NCI-H1092 treated with DMSO at 0.1 percent for 48 hours (cell line): ENCODE measurements at places on chromosomes 6 and 20.

DNA sequence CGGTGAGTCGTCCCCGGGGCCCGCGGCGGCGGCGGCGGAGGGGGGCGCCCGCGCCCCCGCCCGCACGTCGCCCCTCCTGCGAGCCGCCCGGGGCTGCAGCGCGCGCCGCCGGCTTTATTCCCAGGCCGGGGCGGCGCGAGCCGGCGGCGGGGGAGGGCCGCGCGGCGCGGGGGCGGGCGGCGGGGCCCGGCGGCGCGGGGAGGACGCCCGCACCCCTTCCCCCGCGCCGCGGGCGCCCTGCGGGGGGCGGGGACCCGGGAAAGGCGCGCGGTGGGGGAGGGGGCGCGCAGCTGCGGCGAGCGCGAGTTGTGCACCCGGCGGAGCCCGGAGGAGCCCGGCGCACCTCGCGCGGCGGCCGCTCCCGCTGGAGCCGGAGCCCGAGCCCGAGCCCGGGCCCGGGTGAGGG, 646 bp downstream of the HMGA1 start:
- DNase-seq: no peak

GRCh38 chr6:41504466-41505121, 41.6 kb upstream of the FOXP4 start:
- no peak for DNase-seq

DNA sequence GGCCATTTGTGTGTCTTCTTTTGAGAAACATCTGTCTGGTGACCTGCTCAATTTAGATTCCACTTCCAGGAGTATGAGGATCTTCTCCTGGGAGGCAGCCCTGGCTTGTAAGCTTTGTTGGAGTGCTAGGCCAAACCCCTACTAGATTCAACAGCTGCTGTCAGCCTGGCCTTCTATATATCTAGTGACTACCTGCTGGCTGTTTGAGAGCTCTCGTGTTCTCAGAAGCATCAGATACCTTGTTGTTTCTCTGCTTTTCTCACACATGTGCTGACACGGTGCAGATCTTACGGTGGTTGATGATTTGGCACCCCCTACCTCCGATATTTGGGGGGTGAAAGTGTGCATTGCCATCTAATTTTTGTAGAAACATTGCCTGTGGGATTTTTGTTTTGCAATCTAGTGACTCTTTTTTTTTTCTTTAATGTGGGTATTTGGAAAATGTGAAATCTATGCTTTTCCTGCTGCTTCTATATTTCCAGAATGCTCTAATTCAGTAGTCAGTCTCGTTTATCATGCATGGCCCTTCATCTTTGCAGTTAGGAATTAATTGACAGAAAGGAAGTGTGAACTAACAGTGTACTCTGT, 4.7 kb downstream of the CCN2 start:
- no peak for DNase-seq

DNA sequence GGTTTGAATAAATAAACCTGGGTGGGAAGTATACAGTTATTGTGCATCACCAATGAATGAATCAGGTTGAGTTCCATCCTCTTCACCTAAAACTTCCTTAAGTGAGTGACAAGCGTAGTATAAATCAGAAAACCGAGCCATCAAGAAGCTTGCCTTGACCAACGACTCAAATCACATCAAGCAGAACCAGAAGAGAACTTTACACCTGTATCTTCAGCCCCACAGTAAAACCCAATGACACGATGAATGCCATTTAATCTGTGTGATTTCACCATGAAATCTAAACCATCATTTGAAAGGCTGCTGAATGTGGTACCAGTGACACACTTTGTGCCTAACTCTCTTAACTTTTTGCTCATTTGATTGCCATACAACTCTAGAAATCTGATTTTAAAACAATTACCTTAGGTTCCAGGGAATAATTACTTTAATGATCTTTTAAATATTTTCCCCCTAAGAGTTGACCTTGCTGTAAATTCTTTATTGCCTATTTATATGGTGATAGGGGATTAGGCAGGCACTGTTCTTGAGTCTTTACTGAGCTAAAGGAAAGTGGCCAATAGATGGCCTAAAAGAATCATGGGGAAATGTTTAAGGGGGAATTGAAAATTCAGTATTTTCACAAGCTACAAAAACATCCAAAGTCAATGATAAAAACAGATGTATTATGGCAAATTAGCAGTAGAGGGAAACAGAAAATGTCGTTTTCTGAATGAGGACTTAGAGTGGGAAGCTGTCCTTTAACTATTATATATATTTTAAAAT, 152.0 kb upstream of the EYA4 start:
- no peak for DNase-seq

- DNase-seq: no peak
These were observed 51.8 kb downstream of the CYB5R4 start for GRCh38 chr6:83911278-83911677.

GRCh38 chr6:34650823-34651222, 45.7 kb downstream of the ILRUN start:
- no peak for DNase-seq

DNA sequence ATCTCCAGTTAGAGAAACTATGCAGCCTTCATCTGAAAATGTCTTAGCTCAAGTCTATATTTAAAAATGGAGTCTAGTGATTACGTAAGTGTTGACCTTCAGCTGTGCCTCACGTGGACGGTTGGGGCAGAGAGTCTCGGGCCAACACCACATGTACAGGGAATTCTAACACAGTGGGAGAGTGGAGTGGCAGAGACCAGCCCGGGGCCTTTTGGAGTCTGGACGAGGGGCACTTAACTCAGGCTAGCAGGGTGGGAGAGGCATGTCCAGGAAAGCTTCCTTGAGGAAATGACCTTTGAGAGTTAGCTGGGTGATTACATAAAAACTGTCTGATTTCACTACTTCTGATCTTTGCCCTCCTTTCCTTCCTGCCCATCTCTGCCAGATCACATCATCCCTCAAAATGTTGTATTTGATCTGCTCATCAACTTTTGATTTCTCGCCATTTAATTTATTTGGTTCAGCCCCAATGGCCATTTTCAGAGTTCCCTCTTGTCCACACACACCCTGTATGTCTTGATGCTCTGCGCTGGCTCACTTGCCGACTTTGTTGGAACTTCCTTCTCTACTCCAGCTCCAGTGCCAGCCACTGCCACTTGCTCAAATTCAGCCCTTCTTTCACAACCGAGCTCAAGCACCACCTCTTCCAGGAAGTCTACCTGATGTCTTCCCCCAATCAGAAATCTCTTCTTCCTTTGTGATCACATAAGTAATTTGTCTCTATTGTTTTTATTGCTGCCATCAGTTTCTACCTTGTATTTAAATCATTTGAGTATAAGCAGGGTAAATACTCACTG, 2.6 kb downstream of the ARMC2 start:
- no peak for DNase-seq

DNA sequence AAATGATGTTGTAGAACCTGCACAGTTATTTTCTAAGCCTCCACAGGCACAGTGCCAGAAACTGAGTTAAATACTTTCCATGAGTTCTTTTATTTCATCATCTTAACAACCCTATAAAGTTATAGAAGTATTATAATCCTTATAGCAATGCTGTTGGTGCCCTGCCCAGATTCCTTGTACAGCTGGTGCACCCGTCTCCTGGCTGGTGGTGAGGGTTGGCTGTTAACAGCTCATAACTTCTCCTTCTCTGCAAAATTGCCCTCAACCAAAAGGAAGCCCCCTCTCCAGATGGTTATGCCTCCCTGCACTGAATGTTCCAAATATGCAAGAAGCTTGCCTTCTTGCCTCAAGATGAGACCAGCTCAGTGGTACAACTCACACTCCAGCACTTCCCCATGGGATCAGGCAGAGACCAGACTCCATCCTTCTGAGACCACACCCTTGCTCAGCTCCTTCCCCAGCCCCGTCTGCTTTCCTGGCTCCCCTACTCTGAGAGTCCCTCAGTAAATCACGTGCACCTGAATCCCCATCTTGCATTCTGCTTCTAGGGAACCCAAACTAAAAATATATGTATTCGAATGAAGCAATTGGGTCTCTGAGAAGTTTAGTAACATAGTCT, 304.4 kb upstream of the PLCB4 start:
- no peak for DNase-seq

DNA sequence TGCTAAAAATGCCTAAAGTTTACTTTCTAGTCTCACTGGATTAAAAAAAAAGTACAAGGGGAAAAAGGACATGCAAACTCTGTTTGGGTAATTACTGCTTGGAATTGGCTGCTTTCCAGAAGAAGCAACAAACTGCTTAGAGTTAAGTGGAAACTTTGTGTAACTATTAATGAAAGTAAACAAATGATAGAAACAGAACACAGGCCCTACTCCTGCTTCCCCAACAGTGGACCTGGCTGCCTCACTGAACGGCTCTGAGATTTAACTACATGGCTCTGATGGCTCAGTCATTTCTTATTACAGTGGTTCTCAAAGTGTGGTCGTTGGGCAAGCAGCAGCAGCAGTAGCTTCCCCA, 108.5 kb downstream of the MAN1A1 start:
- no peak for DNase-seq

DNA sequence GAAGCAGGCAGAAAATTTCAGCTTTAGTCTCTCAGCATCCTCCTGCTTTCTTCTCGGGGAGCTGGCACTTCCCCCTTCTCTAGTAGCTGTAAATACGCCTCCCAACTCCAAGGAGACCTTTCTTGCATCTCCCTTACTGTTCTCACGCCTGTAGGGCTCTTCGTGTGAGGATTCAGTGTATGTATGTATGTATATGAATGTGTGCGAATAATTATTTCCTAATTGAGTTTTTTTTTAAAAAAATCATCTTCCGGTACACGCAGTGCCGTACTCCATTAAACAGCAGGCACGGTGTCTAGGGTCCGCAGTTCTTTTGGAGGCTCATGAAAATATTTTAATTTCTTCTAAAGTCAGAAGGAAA, 85.4 kb downstream of the HFE start:
- peak; percentile 33 for DNase-seq

DNA sequence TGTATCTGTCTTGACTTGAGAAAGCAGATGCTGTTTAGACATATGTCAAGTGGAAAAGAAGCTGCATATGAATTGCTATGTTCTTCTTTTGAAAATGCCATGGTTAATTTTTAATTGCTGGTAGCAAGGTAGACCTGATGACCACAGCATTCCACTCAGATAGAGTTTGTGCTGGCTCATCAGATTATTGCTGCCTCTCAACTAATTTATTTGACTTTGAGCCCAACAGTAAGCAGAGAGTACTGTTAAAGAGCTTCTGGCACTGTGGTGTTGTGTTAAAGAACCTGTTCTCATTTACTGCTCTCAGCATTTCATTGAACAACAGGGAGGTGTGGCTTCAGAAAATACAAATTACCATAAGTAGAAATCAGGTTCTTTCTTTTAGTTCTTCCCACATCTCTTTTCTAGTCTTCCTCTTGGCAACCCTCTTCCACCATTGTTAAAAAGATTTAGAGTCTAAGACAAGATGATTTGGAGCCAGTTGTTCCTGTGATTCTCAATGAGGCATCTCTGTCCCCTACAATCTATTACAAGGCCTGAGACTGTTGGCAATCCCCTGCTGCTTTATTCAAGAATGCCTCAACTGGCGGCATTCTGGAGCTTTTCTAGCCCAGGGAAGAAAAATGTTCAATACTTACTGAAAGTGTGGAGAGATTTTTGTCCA, 967.6 kb upstream of the GJE1 start:
- DNase-seq: no peak

DNA sequence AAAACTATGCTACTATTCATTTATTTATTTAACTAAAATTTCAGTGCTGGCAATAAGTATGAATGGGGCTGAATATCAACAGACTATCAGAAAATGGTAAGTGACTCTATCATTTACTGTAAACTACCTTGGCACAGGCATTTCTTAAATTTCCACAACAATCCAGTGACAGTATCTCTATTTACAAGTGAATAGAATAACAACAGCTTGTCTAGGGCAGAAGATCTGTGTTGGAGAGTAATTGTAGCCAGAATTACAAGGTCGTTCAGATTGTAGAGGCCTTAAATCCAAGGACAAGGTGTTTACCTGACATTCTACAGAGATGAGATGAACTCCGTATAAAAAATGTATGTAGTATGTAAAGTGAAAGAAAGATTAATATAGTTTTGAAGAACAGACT, 193.8 kb upstream of the SIM1 start:
- no peak for DNase-seq

- no peak for DNase-seq
These were observed 295.0 kb downstream of the PKHD1 start for GRCh38 chr6:51792273-51793030.

- peak; percentile 17 for DNase-seq
These were observed 294.6 kb upstream of the POU3F2 start for GRCh38 chr6:98539741-98540140.
